Fibroblast of mammary gland (primary cell): ENCODE measurements at places on chromosomes 12 and 14.

DNA sequence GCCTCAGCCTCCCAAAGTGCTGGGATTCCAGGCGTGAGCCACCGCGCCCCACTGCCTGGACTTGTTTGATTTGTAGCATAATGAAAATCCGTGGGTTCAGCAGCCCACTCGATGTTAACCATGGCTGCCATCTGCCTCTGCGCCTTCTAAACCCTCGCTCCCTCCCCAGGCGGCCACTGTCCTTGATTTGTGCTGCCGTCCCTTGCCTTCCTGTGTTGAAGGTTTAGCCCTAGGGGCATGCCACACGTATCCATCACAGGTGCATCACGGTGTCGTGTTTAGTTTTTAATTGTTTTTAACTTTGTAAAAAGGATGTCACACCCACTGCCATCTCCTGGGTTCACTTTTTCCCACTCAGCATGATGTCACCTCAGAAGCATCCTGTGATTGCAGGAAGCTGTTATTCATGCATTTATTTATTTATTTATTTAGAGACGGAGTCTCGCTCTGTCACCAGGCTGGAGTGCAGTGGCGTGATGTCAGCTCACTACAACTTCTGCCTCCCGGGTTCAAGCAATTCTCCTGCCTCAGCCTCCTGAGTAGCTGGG lies 24.5 kb upstream of the ULK1 start:
- DNase-seq = peak; percentile 56

- no peak for DNase-seq
These were observed 136.4 kb downstream of the PTPRR start for GRCh38 chr12:70784042-70784668.

GRCh38 chr12:50182461-50182860 lies 15.3 kb upstream of the CERS5 start:
- DNase-seq = no peak

GRCh38 chr12:11500861-11501230 lies 105.5 kb upstream of the PRB2 start:
- no peak for DNase-seq

GRCh38 chr14:87063181-87063580 lies 929.8 kb downstream of the GALC start:
- DNase-seq = no peak

GRCh38 chr12:123118497-123118896 lies 32.4 kb downstream of the PITPNM2 start:
- DNase-seq = no peak

- peak; percentile 21 for DNase-seq
These were observed 1.4 kb downstream of the LRP10 start for GRCh38 chr14:22872833-22873520.

- no peak for DNase-seq
These were observed 8.2 kb downstream of the NOC4L start for GRCh38 chr12:132152411-132152821.

- no peak for DNase-seq
These were observed 21.9 kb upstream of the PTPRB start for GRCh38 chr12:70659077-70659606.

GRCh38 chr14:93220509-93220908 lies 13.5 kb downstream of the UBR7 start:
- DNase-seq = no peak
